ENCODE measurements at places on chromosomes 4 and X.

DNA sequence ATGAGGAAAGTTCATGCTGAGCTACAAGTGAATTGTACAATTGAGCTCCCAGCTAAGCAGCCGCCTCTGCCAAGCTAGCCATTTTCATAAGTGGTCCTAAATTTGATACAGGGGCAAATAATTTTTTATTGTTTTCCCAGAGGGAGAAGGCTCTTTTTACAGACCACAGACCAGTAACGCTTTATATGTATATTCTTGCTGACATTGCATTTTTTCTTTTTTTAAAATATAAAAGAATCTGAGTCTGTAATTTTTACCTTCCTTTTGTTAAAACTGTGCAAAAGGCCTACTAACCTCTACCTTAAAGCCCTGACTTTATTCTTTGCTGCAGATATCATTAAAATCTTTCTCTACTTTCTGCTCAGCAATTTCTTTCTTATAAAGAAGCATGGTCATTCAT lies 501.2 kb upstream of the INTU start:
- no peak for DNase-seq

GRCh38 chr4:139515531-139515958 lies 40.5 kb downstream of the SETD7 start:
- DNase-seq: no peak

DNA sequence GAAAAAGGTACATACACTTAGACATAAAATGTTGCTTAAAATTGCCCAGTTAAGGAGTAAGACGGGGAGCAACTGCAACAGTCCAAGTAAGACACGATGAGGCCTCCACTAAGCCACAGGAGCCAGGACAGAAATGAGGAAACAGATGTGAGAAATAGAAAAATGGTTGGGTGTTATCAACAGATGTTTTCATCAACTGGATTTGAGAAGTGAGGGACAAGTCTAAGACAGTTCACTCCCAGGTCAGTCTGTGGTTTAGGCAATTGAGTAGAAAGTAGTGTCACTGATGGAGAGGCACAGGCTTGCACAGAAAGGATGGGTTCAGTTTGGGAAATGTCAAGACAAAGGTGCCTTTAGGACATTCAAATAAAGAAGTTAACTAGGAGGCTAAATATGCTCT lies 23.5 kb upstream of the PHF8 start:
- DNase-seq: no peak

DNA sequence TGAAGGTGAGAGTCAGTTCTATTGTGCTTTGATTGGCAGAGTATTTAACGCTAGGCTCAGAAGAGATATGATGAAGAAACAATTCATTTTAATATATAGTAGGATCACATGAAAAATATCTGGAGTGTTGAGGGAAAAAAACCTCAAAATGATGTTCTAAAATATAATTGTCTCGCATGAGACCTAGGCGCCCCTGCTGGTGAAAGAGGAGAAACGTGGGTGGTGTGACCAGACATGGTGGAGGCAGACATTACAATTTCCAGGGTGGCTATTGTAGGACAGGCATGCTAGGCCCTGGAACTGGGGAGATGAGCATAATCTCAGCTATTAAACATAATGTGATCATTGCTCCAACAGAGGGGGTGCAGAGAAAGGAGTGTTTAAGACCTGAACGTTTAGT lies 210.0 kb downstream of the HS3ST1 start:
- DNase-seq: peak; percentile 5

GRCh38 chr4:24646798-24647460 lies 62.6 kb upstream of the DHX15 start:
- DNase-seq: no peak

- no peak for DNase-seq
Observed at GRCh38 chrX:1419545-1420355, 27.8 kb upstream of the SLC25A6 start.

DNA sequence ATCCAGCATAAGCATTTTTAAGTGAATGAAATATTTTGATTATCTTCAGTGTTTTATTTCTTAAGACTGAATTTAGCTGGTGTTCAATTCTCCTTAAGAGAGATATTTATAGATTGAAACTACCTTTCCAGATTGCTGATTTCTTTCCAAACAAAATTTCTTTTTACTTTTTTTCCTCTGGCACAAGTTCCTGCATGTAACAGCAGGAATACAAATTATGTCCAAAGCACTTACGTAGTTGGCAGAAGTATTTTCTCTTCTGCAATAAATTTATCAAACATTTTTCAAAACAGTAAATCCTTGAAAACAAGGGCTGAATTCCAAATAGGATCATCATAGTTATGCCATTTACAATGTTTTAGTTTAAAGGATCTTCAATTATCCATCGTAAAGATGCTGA lies 412.6 kb downstream of the IQCM start:
- DNase-seq: no peak
